NCI-H187 treated with DMSO at 0.1 percent for 48 hours (cell line): ENCODE measurements at places on chromosomes 6 and 20.

DNA sequence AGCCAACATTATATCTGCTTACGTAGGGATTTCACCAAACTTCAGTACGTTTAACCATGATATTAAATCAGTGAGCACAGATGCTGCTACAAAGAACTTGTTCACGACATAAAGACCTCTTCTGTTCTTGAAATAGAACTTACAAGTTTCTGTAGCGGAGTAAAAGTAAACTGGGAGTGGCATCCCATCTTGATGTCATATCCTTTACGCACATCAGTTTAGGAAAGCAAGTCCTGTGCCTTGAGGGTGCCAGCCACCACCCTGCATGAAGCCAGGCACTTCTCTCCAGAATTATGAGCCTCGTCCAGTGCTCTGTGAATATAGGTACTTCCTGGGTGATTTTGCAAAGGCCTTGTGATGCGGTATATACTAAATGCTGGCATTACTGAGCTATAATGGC, 122.6 kb downstream of the BTBD3 start:
- DNase-seq = no peak

DNA sequence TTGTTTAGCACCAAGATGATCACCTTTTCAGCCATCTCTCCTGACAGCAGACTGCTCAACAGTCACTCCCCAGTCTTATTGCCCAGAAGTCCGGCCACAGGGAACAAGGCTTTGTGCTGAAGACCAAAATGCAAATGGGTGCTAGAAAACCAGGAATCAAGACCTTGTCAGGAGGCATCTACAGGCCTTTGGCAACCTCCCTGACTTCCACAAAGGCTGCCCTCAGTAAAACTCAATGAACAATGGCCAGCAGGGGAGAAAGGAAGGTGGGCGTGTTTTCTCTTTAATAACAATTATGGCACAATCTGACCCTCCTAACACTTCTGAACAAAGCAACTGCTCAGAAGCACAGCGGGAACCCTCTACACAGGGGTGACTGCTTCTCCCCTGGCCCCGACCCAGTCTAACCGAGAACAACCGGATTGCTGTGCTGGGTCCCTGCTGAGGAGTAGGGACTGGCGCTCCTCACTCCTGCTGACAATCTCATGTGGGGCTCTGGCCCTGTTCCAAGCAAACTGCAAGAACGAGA, 41.6 kb downstream of the PLCG1 start:
- no peak for DNase-seq

DNA sequence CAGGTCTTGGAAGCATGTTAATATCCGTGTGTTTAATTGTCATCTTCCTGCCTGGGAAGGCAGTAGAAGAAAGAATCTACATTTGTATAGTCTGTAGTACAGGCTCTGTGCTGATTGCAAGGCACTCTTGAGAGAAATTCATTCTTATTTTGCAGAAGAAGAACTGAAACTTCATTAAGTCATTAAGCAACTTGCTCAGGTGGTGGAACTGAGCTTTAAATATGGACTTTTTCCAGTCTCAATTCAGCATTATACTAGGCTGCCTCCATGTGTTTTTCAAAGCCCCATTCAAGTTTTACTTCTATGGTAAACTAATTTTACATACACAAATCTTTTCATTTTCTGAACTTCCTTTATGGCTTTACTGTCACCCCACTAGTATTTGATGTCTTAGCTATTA, 18.7 kb downstream of the ZNF451 start:
- no peak for DNase-seq

DNA sequence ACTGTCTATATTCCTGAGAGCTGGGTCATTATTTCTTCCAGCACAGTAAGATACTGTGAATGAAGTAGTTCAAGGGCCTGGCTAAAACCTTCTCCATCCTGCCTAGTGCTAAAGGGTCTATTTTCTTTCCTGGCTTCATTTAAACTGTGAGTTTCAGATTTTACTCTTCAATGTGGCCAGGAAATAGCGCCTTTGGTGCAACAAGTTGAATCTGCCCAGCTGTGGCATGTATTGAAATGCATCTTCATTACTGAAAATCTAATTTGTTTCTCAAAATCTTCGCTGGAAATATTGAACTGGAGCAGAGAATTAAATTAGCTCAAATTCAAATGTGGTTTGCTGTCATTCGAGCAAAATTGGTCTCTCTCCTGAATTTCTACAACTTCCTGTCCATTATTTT, 114.6 kb upstream of the KCNG1 start:
- no peak for DNase-seq

- peak; percentile 34 for DNase-seq
Measured at GRCh38 chr6:84074988-84075781, 41.6 kb downstream of the MRAP2 start.

DNA sequence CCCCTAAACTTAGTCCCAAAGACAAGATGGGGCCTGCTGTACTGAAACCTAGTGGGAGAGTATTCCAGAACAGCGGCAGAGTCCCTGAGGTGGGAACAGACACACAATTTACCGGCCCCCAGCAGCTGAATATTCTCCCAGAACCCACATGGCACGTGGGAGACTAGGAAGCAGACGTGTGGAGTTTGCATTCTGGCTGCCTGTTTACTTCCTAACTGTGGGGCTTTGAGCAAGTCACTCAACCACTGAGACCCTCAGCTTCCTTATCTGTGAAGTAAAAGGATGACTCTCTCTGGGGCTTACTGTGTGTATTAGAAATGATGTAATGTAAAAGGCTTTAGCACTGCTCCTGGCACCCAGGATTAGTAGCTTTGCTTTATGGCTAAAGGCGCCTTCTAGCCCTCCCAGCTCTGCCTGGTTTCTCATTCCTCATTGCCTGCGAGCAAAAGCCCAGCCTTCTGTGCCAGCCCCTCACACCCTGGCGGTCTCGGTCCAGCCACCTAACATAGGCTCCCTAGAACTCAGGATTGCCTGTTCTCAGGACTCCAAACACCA, 353.1 kb downstream of the CDC5L start:
- no peak for DNase-seq

GRCh38 chr6:22027040-22027725, 269.7 kb downstream of the PRL start:
- no peak for DNase-seq

DNA sequence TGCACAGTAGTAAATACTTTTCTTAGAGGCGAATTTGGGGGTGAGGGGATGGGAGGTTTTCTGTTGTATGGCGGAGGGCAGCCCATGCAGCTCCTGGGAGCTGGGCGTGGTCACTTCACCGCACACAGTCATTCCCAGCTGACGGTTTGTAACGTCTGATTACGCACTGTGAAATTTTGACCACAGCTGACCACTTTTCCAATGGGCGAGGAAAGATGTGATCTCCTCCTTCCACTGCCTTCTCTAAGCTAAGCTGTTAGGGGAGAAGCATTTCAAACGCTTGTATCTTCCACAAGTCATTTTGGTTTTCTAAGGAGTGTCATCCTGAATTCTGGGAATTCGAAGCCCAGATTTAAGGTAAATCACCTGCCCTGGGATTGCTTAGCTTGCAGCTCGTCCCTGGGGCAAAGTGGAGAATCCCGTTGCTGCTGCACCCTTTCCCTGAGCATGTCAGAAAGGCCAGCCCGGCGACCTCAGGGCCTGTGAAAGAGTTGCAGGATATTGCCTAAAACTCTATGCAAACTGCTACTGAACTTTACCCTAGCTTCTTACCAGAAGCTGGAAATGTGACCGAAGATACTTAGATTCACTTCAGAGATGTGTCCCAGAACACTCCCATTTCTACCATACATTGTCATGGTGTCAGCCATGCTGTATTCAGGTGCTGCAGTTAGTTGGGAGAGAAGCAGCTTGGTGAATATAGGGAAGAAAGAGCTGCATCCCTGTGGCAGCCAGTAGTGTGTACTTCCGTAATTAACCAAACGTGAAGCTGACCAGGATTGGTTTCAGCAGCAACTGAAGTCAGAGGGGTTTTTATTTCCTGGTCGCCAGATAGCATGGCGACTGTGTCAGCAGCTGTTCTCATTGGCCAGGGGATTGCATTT, 58.9 kb downstream of the RREB1 start:
- no peak for DNase-seq

DNA sequence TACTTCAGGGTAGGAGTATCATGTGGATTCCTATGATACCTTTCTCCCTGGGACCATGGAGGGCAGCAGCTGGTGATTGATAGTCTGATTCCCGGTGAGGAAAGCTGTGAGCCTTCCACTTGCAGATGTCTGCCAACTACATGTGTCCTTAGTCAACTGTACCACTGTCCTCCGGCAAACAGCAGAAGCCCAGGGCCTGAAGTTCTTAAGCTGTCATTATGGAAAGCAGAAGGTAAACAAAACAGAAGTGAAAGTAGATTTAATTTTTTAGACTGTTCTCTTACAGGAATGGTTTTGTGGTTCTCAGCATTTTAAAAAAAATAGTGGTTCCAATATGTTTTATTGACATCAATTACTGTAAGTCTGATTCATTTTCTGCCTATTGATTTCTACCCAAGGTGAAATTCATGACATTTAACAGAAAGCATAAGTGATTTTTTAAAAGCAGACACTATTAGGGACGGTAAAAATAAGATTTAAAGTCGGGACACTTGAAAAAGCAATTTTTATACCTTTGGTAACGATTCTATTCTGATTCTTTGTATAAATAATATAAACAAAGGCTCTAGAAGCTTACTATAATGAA, 36.6 kb downstream of the PTPN1 start:
- DNase-seq = no peak

DNA sequence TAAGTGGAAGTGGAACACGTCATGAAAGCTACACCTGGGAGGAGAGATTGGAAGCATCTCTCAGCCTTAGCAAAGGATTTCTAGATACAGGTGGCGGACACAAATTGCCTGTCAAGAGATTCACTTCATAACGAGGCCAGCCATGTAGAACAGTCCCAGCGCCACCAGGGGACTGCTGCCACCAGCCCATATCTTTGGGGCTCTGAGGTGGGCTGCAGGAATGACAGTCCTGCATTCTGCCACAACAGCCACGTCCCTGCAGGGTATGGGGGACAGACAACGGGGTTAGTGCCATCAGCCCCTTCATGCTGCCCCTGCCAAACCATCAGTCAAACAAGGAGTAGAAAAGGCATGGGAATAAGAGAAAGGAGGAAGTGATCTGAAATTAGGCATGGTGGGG, 81.2 kb upstream of the SASH1 start:
- DNase-seq = no peak

GRCh38 chr6:47247227-47247797, 62.4 kb downstream of the TNFRSF21 start:
- no peak for DNase-seq

GRCh38 chr20:37680420-37680819, 13.4 kb upstream of the CTNNBL1 start:
- no peak for DNase-seq

DNA sequence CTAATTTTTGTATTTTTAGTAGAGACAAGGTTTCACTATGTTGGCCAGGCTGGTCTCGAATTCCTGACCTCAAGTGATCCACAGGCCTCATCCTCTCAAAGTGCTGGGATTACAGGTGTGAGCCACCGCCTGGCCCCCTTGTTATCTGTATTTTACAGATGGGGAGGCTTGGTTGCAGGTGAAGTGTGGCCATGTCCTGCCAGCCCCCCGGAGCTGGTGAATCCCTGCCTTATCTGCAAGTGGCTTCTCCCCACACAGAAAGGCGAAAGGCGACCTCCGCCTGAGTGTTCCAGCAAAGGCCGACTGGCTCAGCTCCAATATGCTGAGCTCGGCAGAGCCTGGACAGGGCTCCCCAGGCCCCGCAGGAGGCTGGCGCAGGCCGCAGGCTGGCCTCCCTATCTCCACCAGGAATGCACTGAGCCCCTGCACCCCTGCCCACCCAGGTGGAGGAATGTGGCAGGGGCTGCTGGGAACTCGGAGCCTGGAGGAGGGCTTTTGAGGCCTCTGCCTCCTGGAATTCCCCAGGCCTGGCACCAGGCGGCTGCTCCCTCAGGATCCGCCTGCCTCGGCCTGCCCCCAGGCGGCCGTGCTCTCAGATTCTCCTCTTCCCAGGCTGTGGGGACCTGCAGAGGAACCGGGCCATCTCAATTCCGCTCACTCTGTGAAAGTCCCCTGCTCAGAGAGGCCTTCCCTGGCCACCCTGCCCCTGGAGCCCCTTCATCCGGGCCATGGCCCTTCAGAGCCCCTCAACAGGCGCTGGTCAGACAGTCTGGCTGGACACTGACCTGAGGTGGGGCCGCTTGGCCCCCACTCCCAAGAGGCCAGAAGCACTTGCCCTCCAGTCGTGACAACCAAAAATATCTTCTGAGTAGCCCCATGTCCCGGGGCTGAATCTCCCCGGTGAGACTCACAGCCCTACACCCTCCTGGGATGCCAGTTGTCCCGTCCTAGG, 9.3 kb upstream of the LAMA5 start:
- no peak for DNase-seq

GRCh38 chr6:39617026-39617425, 108.2 kb downstream of the KIF6 start:
- no peak for DNase-seq

- DNase-seq = no peak
Measured at GRCh38 chr6:30844118-30844535, 40.2 kb upstream of the DDR1 start.

- no peak for DNase-seq
Measured at GRCh38 chr6:89522778-89523177, 89.8 kb downstream of the ANKRD6 start.

- DNase-seq = no peak
Measured at GRCh38 chr20:50892394-50892793, 38.8 kb downstream of the ADNP start.

DNA sequence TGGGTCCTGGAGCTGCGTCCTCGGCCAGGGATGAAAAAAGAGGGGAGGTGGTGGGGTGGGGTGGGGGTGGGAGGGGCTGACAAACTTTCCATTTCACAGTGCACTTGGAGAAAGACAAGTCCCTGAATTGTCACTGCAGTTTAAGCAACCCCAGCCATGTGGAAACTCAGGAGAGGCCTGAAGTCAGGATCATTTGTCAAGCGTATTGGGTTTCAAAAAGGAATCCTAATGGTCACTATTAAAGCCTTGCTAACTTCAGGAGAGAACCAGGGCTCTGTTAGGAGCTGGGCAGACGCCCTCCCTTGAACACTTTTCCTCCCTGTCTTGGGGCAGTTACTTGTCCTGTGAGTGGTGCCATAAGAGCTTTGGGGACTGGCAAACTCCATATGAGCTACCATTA, 159.9 kb downstream of the FNDC1 start:
- DNase-seq = no peak

- no peak for DNase-seq
Measured at GRCh38 chr6:53011979-53012378, 16.9 kb upstream of the GSTA4 start.

DNA sequence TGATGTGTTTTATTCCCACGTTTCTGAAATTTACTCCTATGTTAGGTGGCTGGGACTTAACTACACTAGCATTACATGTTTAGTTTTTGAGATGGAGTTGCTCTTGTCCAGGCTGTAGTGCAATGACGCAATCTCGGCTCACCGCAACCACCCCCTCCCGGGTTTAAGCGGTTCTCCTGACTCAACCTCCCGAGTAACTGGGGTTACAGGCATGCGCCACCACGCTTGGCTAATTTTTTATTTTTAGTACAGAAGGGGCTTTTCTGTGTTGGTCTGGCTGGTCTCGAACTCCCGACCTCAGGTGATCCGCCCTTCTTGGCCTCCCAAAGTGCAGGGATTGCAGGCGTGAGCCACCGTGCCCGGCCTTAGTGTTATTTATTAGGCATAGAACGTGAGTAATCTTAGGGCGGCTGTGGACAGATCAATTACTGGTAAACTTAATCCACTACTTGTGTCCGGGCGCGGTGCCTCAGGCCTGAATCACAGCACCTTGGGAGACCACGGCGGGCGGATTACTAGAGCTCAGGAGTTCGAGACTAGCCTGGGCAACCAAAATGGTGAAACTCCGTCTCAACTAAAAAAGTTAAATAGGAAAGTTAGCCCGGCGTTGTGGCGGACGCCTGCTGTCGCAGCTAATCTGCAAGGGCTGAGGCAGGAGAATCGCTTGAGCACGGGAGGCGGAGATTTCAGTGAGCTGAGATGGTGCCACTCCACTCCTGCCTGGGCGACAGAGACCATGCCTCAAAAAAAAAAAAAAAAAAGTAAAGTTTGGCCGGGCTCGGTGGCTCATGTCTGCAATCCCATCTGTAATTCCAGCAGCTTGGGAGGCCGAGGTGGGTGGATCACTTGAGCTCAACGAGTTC, 123.7 kb upstream of the BTN3A2 start:
- no peak for DNase-seq
